ENCODE measurements at places on chromosomes 12 and 14.

DNA sequence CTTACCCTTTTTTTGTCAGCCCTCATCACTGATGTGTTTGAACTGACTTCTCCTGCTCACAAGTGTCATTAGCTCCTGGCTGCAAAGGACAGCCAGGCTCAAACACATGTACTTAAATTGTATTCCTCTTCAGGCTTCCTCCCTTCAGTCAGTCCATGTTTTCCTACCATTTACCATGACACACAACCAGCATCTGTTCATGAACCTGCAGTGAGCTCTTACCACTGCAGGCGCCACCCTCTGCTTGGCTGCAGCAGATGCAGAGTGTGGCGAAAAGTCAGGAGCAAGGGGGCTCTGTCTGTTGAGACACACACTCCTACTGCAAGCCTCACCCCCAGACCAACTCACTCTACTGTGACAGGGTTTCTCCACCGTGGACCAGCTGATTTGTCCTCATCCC lies 70.2 kb downstream of the TSPAN11 start:
- DNase-seq = no peak

- DNase-seq = no peak
These were observed 3.7 kb upstream of the RNASE9 start for GRCh38 chr14:20564501-20564997.

- no peak for DNase-seq
These were observed 31.9 kb upstream of the LUM start for GRCh38 chr12:91143206-91143605.

DNA sequence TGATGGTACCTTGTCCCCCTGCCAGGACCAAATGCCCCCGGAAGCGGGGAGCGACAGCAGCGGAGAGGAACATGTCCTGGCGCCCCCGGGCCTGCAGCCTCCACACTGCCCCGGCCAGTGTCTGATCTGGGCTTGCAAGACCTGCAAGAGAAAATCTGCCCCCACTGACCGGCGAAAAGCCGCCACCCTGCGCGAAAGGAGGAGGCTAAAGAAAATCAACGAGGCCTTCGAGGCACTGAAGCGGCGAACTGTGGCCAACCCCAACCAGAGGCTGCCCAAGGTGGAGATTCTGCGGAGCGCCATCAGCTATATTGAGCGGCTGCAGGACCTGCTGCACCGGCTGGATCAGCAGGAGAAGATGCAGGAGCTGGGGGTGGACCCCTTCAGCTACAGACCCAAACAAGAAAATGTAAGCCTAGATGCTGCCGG lies 410 bp downstream of the MYF6 start:
- DNase-seq = no peak

- DNase-seq = no peak
These were observed 73.5 kb downstream of the PLEKHA5 start for GRCh38 chr12:19203013-19203412.

GRCh38 chr14:95008445-95009217 lies 148.7 kb downstream of the DICER1 start:
- DNase-seq = no peak

- DNase-seq = no peak
These were observed 3.5 kb downstream of the TAC3 start for GRCh38 chr12:57012600-57013465.

GRCh38 chr12:23472329-23472971 lies 477.0 kb downstream of the SOX5 start:
- DNase-seq = no peak

DNA sequence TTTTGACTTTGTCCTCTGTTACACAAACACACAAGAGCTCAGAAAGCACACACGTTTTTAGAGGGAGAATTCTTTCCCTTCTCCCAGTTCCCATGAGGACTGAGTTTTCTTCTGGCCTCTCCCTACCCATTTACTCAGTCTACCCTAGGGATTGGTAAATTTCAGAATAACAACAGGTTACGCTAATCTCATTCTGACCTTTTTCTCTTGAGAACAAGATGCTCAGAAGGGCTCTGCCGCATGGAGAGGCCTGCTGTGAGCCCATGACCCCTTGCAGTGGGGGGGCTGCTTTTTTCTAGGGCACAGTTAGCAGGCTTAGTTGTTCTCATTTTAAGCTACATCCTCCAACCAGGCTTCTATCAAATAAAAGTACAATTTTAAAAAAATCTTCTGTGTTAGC lies 69.5 kb downstream of the GPR135 start:
- DNase-seq = no peak

DNA sequence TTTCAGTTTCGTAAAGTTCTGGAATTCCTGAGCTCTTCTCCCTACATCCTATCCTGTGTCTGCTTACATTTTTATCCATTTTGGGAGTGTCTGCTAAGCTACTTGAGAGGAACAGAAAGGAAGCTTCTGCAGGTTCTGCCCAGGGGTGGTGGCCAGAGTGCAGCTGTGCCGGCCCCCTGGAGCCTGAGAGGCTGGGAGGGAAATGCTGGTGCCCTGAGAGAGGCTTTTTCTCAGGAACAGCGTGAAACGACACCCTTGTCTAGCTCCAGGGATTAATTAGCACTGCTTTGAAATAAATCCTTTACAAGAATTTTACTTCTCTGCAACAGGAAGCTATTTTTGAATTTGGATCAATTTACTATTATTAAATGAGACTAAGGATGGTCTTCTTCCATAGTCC lies 165.4 kb downstream of the SLC15A5 start:
- DNase-seq = no peak

GRCh38 chr14:92515546-92516343 lies 2.2 kb downstream of the RIN3 start:
- DNase-seq = no peak

DNA sequence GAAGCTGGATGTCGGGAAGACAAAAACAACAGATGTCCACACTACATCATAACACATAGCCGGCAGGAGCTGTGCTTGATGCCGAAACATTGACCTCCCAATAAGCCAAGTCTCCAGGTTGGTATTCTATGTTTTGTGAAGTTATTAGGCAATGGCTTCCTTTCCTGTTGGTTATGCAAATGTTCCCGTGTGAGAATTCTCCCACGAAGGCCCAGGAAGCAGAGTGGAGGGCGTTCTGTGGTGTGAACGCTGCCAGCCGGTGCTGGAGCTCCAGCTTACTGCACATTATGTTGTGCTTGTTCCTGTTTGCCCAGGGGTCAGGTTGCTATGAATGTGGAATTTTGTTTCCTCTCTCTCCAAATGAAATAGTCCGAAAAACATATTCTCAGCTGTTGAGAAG lies 156.4 kb upstream of the HMGA2 start:
- no peak for DNase-seq

GRCh38 chr12:104177663-104178501 lies 37.7 kb upstream of the TXNRD1 start:
- DNase-seq = peak; percentile 91

GRCh38 chr14:104856157-104856868 lies 8.8 kb upstream of the CEP170B start:
- peak; percentile 6 for DNase-seq

DNA sequence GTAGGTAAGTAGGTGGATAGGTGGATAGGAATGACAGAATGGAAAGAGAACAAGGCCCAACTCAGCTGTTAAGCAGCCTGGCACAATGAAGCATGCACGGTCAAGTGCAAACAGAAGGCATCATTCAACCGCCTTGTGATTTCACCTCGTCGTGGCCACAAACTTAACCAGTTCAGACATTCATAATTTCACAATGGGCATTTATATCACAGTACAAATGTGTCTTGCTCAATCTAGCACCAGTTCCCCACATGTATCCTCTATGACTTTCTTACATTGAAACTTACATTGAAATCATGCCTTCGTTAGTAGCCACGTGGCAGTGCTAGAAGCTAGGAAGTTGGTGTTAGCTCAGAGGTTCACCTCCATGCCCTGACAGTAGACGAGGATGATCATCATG lies 207.5 kb downstream of the ETV6 start:
- no peak for DNase-seq

- DNase-seq = peak; percentile 50
These were observed 378.0 kb downstream of the FOXG1 start for GRCh38 chr14:29144621-29145020.

DNA sequence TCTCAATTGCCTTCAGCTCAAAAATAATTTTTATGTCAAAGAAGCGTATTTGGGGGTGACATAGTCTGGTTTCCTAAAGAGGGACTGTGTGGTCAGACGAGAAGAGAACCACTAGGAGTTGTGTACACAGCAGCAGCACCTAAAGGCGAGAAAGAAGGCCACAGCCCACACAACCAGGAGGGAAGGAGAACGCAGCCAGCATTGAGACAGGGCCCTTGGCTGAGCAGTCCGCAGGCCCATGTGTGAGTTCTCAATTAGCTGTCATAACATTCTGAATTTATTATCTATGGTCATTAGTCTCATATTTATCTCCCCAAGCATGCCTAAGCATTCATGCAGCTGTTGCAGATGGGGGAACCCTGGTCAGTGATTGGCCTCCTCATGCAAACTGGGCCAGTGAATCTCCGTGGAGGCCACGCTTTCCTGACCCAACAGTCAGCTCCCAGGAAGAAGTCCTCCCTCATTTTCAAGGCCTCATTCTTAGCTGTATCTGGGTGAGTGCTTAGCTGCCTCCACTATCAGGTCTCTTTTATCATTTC lies 81.2 kb upstream of the ATF7IP start:
- no peak for DNase-seq

Measured in AG20443 (cell line).